ENCODE measurements at places on chromosomes 4 and X.

GRCh38 chrX:63746278-63746677 is 38.7 kb downstream of the ARHGEF9 start:
- peak; percentile 4 for DNase-seq

DNA sequence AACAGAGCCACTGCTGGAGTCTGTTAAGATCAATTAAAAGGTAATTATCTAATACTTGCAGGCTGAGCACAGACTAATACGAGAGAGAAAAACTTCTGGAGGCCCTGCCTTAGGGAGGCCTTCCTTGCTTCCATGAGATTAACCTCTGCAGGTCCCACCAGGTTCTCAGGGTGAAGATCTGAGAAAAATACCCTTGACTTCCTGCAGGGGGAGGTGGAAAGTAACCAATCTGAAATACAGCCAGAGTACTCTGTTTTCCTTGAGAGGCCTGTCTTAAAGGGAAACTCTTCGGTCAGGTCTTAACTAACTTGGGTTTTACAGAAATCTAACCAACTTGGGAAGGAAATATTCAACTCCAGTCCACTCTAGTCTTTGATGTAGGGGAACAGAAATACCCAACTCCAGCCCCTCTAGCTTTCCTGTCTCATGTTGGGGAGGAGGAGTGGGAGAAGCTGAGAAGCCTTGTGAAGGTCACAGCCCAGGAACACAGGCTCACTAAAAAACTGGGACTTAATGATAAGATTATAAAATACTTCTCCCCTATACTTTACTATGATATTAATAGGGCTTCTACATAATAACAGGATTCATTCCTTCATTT is 77.1 kb downstream of the TBCK start:
- no peak for DNase-seq

DNA sequence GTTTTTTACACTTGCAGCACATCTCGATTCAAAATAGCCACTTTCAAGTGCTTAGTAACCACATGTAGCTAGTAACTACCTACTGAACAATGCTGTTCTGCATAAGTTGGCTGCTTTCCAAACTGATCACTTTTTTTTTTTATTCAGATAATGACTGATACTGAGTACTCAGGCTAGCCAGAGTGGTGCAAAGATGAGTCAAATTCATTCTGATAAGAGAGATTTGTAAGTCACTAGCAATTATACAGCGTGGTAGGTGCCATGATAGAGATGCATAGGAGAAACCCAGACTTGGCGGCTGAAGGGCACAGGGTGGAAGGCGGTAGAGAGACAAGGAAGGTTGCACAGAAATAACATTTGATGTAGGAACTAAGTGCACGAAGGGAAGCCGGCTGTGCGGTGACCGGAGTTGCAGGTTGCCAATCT is 357 bp upstream of the IGBP1 start:
- no peak for DNase-seq

DNA sequence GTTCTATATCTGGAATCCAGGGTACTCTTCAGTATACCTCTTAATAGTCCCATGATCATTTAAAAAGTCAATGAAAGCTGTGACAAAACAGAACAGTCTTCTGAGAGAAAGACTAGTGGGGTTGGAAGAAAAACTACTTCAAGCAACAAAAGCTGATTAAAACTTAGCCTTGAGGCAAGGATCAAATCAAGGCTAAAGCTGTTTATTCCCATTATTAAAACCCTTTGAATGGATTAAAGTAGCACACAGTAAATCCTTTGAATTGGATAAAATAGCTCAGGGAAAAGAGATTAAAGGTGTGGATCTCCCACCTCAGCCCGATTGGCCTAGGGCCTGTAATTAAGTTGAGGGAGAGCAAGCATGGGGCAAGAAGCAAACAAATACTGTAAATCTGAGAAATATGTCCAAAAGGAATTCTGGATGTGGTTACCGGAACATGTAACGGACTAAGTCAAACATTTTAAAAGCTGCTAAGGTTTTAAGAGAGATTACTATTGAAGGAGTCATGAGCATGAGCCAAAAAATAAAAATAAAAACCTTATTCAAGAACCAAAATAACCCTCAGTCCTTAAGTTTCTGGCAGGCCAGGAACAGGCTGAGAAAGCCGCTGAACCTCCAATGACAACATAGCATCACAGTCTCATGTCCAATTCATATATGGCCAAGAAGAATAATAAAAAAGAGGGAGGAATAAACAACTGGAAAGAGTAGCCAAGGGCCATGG is 257.3 kb upstream of the NEIL3 start:
- DNase-seq = no peak

GRCh38 chrX:3119376-3119775 is 78.1 kb downstream of the ARSF start:
- DNase-seq = no peak

DNA sequence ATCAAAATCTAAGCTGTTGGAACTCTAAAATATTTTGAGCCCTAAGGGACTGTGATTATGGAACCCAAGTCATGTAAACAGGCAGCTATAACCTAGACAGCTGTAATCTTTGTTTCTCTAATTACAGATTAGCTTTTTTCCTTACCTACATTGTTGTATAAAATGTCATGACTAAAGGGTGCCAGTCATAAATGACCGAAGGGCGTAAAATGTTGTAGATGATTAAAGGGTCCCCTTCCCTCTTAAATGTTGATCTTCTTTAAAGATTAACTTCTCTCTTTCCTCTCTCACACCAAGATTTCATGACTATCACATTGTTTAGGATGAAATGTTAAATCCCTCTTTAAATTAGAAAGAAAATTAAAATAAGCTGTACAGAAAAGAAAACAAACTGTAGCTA is 659.4 kb upstream of the NR3C2 start:
- DNase-seq = no peak

DNA sequence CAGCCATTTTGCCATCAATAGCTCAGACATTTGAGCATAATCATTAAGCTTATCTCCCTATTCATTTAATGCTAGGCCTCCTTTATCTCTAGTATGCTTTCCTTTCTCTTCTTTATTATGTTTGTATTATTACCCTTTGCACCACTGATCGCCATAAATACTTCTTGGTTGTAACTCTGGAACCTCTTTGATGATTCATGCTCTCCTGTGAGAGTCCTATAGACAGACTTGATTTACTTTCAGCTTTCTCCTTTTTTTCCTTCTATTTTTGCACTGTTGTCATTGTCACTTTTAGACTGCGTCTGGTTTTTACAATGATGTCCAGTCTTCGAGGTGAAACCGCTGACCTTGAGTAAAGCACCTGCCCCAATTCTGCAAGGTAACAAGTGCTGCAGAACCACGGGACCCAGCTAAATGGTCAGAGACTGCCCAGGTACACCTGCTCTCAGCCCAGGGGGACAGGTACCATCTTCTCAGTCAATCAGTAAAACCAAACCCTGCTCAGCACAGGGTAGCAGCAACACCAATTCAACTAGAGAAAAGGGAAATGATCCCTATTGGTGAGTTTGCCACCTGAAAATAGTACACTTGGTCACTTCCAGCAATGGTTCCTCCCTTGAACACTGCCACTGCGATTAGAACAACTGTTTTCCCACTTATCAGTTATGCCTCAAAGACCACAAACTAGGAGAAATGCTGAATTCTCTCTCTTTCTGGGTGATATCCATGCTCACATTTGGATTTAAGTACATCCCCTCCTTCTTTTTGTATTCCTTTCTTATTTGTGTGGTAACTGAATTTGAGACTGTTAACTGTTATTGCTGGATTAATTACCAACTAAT is 125.1 kb downstream of the MAML3 start:
- no peak for DNase-seq

GRCh38 chrX:113048896-113049295 is 208.3 kb upstream of the AMOT start:
- no peak for DNase-seq

- no peak for DNase-seq
Measured at GRCh38 chr4:19298998-19299397, 952.7 kb upstream of the SLIT2 start.

- DNase-seq = no peak
Measured at GRCh38 chrX:101368800-101369199, 17.2 kb downstream of the BTK start.

GRCh38 chrX:1215123-1215823 is 2.8 kb upstream of the CRLF2 start:
- DNase-seq = no peak

- DNase-seq = no peak
Measured at GRCh38 chr4:73224886-73225285, 33.7 kb downstream of the ANKRD17 start.

GRCh38 chr4:11589676-11590075 is 161.0 kb upstream of the HS3ST1 start:
- no peak for DNase-seq

- DNase-seq = no peak
Measured at GRCh38 chr4:101081695-101082369, 265.5 kb downstream of the PPP3CA start.

DNA sequence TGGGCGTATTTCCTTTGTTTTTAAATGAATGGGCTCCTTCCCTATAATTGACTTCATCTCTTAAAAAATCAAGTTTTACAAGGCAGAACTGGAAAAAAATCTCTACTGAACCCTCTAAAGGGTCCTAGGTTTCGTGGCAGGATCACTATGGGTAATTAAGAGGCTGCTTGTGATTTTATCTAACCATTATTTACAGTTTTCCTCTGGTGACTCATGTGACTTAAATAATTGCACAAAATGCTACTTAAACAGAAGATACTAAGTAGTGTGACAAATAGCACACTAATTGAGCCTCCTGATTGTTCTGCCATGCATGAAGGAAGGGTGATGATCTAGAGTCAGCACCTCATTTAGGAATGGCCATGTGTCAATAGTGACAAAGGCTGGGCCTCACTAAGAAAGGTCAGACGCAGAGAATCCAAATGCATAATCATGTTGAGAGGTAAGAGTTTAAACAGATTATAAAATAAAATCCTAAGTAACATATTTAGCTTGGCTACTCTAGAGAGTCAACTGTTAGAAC is 35.5 kb downstream of the OFD1 start:
- DNase-seq = no peak

GRCh38 chr4:15037923-15038541 is 35.8 kb downstream of the CPEB2 start:
- no peak for DNase-seq

DNA sequence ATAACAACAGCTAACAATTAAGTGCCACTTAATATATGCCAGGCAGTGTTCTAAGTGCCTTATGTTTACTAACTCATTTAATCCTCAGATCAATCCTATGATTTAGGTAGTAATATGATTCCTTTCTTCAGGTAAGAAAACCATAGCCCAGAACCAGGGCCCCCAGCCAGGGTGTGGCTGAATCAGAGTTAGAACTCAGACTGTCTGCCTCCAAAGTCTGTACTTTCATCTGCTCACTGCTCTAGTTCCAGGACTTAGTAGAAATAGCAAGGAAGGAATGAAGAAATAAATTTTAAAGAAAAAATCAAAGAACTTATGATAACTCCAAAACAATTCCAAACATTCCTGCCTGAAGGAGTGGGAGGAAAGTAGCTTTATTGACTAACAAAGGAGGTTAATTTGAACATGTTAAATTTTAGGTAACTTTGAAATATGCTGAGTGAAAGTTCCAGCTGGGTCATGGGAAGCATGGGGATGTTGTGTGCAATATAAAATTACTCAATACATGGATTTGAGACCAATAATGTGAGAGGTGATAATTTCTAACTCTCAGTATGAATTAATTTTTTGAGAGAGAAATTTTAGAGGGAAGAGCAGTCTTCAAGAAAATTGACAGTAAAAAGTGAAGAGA is 8.8 kb upstream of the ADH1C start:
- no peak for DNase-seq

DNA sequence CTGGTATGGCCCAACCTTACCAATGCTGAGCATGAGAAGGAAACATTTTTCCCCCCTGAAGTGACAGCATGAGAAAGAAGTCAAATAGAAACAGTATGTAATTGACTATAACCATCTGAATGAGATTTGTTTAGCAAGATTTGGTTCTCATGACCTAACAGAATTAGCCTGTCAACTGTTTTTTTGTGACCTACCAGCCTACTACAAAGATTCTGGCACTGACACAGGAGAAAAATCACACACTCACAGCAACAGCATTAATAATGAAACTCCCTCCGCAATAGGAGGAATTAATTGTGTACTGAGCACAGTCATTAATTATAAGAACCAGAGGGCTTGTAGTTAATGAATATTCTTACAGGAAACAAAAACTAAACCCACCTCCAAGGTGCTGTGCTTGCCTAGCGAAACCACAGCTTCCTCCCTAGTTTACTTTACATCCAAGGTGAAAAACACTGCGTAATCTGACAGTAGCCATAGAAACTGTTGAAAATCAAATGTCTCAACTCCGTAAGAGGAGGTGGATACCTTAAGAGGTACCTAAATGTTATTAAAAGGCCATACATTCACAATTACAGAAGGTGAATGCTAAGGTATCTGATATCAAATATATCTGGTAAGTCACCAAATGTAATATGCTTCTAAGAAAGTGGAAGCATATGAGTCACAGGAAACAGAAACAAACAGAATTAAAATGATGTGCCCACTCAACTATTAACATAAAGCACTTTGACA is 34.9 kb downstream of the MMRN1 start:
- DNase-seq = no peak

- no peak for DNase-seq
Measured at GRCh38 chr4:109864134-109864533, 16.2 kb downstream of the LRIT3 start.

DNA sequence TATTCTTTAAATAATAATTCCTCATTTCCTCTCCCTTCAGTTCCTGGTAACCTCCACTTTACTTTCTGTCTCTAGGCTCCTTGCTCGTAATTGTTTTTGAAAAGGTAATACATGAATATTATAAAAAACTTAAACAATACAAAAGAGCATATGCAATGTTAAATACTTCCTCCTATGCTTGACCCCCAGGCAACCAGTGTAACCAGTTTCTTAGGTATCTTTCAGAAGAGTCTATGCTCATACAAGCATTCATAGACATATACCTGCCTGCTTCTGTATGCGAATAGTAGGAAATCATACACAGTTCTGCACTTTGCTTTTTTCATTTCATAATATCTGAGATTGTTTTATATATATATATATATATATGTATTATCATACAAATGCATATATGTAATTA is 2.6 kb upstream of the MID2 start:
- DNase-seq = no peak

DNA sequence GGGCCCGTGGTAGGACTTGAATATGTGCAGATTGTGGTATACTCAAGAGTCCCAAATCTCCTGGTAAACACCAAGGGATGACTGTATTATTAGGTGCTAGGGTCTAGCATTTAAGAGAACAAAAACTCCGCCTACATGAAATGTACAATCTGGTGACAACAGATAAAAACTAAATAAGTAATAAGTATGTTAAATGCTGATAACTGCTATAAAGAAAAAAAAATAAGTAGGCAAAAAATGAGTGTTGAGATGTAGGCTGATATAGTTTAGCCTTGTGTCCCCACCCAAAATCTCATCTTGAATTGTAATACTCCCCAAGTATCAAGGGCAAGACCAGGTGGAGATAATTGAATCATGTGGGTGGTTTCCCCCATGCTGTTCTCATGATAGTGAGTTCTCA is 23.4 kb downstream of the OTUD4 start:
- no peak for DNase-seq

DNA sequence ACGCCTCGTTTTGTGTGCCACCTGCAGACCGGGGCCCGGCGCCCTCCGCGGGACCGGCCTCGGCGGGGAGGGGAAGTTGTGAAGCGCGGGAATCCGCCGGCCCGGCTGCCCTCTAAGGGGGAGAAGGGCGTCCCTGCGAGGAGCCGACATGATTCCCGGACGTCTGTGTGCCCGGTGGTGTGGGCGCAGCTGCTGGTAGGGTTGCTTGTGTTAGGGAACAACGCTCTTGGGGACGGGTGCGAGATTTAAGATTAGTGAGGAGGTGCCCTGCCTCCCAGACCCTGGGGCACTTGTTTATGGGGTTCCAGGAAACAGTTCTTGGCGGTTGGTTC is 627 bp downstream of the CDKN2AIP start:
- no peak for DNase-seq

- no peak for DNase-seq
Measured at GRCh38 chr4:29549342-29549741, 1170.8 kb upstream of the PCDH7 start.

- DNase-seq = no peak
Measured at GRCh38 chr4:101148551-101148950, 198.8 kb downstream of the PPP3CA start.
